ENCODE measurements at places on chromosomes 3 and 15.

- DNase-seq, result no peak
Observed at GRCh38 chr3:40780925-40781406, 256.2 kb downstream of the ZNF621 start.

- no peak for DNase-seq
Observed at GRCh38 chr15:31306426-31307269, 20.0 kb upstream of the KLF13 start.

DNA sequence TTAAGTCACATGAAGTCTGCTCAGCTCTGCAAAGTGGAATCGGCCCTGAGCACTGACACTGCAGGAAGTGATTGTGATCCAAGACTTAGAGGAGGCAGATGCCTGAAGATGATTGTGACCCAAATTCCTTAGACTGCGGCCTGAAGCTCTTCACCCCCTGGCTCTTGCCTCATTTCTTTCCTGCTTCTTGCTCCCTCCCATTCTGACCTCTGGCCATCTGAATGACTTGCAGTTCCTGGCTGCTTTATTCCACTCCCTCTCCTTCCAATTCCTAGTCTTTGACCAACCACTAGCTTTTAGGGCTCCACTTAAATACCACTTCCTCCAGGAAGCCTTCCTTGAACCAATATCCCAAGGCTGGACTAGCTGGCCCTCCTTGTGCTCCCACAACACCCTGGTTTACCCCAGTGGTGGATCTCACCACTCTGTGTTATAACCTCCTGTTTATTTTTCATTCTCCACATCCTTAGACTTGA, 9.9 kb upstream of the EPB42 start:
- DNase-seq, result peak; percentile 63

GRCh38 chr3:4218456-4219226, 84.5 kb upstream of the SETMAR start:
- no peak for DNase-seq

DNA sequence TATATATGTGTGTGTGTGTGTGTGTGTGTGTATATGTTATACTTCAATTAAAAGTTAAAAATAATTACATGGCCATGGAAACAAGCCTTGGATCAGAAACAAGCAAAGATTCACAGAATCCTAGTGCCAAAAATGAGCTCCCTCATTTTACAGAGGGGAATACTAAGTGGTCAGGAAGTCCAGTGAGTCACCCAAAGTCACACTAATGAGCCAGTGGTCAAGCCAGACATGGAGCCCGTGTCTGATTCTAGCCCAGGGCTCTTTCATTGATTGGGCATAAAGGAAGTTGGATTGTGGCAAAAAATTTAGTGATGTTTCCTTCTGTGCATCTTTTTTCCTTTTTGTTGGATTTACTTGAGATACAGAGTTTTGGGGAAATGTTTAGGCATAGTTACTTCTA, 152.5 kb upstream of the NPHP3 start:
- no peak for DNase-seq

GRCh38 chr15:36831125-36831903, 251.9 kb downstream of the CDIN1 start:
- no peak for DNase-seq

- DNase-seq, result no peak
Observed at GRCh38 chr15:89087161-89087829, 961 bp upstream of the ABHD2 start.

Data from hematopoietic multipotent progenitor cell treated with erythropoietin and hydrocortisone succinate and interleukin-3 and kit ligand, for 4 days (in vitro differentiated cells).